Peyer's patch (tissue), 4 donors: ENCODE measurements at places on chromosomes 6 and 20. TPM values are rescaled to one million over a fixed set of nuclear protein-coding genes. Genes with fewer than 3 reads are reported as not detected.

GRCh38 chr20:59421089-59421488 is 120.7 kb downstream of the EDN3 start:
- no peak for DNase-seq

GRCh38 chr6:157063923-157064322 is 259.4 kb downstream of the TMEM242 start:
- no peak for DNase-seq

The TBXT gene
- not detected for total RNA-seq

The EFCAB8 gene
- 0.83 TPM for total RNA-seq

The CLDN20 gene
- total RNA-seq = not detected

The HRH3 gene
- not detected for total RNA-seq
